ENCODE measurements at places on chromosomes 7 and 10. TPM values are rescaled to one million over a fixed set of nuclear protein-coding genes. Genes with fewer than 3 reads are reported as not detected.

- ATAC-seq = no peak
These were observed 234.3 kb downstream of the ADAM12 start for GRCh38 chr10:126153711-126154628.

- no peak for ATAC-seq
These were observed 201.6 kb upstream of the FZD8 start for GRCh38 chr10:35843524-35844181.

DNA sequence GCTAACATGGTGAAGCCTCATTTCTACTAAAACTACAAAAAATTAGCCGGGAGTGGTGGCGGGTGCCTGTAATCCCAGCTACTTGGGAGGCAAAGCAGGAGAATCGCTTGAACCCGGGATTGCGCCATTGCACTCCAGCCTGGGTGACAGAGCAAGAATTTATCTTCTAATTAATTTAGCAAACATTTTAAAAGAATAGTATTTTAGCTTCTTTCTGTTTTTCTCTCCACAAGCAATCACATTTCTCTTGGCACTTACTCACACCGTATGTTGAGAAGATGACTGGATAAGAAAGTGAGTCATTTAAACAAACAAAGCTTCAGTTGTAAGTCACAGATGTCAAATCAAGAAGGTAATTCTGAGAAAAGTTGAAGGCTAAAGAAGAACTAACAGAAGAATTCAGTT, 264.0 kb downstream of the ARL4A start:
- no peak for ATAC-seq

GRCh38 chr10:51789118-51789517, 89.7 kb upstream of the CSTF2T start:
- ATAC-seq = no peak

DNA sequence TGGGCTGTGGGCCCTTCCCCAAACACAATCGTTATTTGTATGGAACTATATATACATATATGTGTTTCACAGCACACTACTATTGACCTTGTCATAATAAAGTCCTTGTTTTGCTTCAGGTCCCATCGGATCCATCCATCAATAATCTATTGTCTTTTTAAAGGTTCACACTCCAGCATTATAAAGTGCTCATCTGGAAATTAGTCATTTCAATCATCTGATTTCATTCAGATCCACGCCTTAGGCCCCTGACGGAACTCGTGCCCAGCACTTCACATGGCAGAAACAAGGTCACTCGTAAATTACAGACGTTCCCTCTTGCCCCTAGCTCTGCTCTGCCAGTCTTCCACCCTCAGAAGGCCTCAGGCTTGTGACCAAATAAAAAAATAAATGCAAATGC, 133.1 kb upstream of the PPP2R2D start:
- ATAC-seq = no peak

GRCh38 chr7:158468181-158468580, 119.4 kb downstream of the PTPRN2 start:
- no peak for ATAC-seq

- ATAC-seq = no peak
These were observed 45.5 kb upstream of the CALCR start for GRCh38 chr7:93620057-93620456.

GRCh38 chr7:37601321-37601720, 82.2 kb upstream of the GPR141 start:
- ATAC-seq = no peak

GRCh38 chr7:111226800-111227199, 135.9 kb downstream of the LRRN3 start:
- no peak for ATAC-seq

DNA sequence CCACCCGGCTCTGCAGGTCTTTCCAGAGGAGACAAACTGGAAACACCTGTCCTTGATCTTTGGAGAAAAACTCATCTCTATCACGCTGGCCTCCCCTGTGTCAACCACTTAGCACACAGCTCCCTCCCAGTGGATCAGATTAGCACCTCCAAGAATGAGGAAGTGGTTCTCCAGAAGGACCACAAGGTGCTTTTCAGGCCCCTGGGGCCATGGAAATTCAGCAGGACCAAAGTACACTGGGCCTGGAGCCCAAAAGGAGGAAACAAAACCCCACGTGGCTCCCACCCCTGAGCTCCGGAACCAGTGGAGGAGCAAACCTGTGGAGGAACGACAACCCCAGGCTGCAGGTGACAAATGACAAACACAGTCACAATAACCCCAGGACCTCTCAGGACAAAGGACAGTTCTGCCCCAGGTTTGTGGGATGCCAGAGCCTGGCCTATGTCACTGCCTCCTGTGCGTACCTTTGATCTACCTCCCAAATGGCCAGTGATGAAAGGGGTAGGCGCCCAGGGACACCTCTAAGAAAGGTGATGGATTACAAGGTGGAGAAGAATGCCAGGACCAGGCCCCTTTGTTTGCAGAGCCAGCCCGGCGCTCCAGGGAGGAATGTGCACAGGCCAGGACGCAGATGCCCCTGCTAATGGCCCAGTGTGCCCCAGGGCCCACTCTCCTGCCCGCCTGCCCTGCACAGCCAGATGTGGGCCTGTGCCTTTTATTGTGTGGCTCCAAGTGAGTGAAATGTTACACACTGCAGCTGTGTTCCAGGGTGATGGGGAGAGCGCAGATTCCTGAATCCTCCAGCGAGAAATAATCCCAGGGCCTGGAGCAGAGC, 5.7 kb downstream of the TNS3 start:
- ATAC-seq = peak; percentile 74

C10orf67 gene
- not detected for total RNA-seq

LRCH4 gene
- 52.5 TPM for total RNA-seq

DNA sequence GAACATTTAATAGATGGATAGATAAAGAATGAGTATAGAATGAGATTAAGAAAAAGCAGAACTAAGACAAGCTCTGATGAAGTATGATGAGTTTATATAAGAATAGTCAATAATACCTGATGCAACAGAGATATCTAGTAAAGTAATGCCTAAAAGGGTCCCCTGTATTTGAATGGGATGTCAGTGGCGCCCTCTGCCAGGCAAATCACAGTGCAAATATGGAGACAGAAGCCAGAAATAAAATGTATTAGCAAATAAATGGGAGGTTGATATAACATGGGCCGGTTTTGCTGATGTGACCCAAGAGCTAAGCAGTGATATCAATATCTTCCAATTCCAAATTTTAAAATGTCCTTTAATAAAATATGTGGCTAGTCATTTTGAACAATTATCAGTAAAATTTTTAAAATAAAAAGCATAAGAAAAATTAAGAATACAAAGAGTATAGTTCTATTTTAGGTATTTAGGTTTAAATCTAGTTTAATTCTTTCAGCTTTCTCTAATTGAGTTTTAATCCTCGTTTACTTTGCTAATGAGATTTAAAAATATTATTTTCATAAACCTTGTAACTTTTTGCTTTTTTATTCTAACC, 62.6 kb downstream of the ADK start:
- no peak for ATAC-seq

GRCh38 chr10:103658049-103658577, 164.6 kb downstream of the NEURL1 start:
- ATAC-seq = no peak

NRCAM gene
- total RNA-seq = 1.3 TPM

DNA sequence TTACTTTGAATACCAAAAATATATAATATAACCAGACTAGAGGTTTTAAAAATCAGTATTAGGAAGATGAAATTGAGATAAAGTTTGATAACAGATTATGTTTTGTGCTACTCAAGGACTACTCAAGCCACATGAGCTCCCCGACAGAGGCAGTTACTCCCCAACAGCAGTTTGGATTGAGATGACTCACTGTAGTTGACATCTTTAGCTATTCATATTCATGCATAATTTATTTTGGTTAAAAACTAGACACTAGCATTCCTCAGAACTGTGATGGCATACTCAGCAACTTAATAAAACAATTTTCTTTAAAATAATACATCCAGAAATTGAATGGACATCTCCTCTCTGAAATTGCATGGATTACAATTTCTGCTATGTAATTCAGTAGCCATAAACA, 19.6 kb downstream of the PCLO start:
- ATAC-seq = no peak

DNA sequence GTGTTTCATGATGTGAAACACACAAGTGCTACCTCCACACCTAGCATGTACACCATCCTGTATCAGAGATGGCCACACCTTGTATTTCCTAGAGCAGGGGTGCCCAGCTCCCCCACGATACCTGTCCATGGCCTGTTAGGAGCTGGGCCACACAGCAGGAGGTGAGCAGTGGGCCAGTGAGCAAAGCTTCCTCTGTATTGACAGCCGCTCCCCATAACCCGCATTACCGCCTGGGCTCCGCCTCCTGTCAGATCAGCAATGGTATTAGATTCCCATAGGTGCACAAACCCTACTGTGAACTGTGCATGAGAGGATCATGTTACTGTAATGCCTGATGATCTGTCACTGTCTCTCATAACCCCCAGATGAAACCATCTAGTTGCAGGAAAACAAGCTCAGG, 145.6 kb upstream of the RNF32 start:
- no peak for ATAC-seq

- ATAC-seq = no peak
These were observed 53.5 kb upstream of the MET start for GRCh38 chr7:116618338-116619128.

GRCh38 chr7:6209340-6209739, 63.1 kb downstream of the CYTH3 start:
- no peak for ATAC-seq

IL15RA gene
- total RNA-seq = 17.7 TPM

- peak; percentile 62 for ATAC-seq
These were observed 16.9 kb downstream of the SMURF1 start for GRCh38 chr7:99126921-99127553.

NOLC1 gene
- 54.9 TPM for total RNA-seq

AEBP1 gene
- total RNA-seq = 101 TPM

CALML5 gene
- total RNA-seq = not detected

INSIG1 gene
- 33.9 TPM for total RNA-seq

DNA sequence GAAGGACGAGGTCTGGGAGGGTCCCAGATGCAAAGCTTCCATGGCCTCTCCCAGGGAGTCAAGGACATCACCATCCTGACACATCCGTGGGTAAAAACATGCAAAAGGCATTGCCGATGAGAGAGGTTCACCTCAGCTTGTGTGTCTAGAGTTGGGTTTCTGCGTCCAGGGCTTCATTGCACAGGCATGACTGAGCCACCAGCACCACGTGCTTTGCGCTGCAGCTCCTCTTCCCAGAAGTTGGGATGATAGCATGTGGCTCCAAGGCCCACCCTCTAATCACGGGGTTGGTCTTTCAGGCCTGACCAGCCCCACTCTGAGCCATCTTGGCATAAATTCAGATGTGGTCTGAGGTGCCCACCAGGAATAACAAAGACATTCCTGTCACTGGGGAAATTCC, 7.1 kb upstream of the RASGEF1A start:
- ATAC-seq = no peak

EPHB6 gene
- 6.0 TPM for total RNA-seq

DNA sequence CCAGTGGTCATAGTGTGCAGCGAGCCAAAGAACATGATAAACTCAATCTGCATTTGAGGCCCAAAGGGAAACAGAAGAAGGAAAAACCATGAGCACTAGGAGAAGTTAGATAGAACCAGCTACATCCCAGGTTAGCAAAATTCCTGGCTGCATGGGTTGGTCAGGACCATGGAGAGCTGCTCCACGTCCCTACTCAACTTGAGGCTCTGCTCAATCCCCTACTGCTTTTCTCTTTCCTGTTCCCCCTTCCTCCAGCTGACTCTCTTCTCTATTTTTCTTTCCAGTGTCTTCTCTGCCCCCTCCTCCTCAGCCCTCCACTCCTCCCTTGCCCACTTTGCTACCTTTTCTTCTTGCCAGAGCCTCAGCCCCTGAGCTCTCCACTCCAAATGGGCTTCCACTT, 21.9 kb upstream of the VSIR start:
- ATAC-seq = no peak

- no peak for ATAC-seq
These were observed 605.4 kb upstream of the NRP1 start for GRCh38 chr10:33939892-33940291.

- ATAC-seq = no peak
These were observed at the start of gene SP8 for GRCh38 chr7:20786779-20787659. SP8 (minus strand) TSS chr7:20786886; CDS start chr7:20786798, 88 bp downstream.

KAZALD1 gene
- 0.45 TPM for total RNA-seq

GRCh38 chr7:74026903-74027682, 880 bp upstream of the ELN start:
- peak; percentile 44 for ATAC-seq

- ATAC-seq = peak; percentile 88
These were observed 24.6 kb upstream of the DGKI start for GRCh38 chr7:137871170-137871915.

DNA sequence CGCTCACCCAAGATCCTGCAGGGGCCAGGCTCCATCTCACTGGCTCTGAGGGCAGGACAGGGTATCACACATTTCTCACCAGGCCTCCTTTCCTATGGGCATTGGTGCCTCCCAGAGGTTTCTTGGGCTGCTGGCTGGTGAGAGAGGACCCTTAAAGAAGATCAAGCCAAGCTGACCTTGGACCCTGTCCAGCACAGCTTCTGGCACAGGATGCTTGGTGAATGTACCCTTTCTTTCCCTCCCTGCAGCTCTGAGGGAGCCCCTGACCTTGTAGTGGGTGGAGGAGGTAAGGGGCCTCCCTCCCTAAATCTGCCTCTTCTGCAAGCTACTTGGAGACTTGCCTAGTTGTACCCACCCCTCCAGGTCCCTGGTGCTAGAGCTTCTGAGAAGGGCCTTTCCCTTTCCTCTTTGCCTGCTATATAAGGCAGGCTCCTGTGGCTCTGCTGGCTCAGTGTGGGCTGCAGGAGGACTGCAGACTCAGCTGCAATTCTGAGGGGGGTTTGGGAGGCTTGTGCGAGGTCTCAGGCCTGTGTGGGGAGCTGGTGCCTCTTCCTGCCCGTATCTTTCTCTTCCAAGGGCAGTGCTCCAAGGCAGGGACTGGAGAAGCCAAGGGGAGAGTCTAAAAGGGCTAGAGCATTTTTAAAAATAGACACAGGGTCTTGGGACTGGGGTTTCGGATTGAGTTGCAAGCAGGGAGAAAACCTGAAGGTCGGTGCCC, 11.7 kb upstream of the TRIM8 start:
- ATAC-seq = no peak

GRCh38 chr10:61262486-61263261, 190.5 kb downstream of the TMEM26 start:
- no peak for ATAC-seq

P4HA1 gene
- 35.6 TPM for total RNA-seq

SLC26A4 gene
- total RNA-seq = 6.1 TPM
